ENCODE measurements at places on chromosomes 7 and 10.

DNA sequence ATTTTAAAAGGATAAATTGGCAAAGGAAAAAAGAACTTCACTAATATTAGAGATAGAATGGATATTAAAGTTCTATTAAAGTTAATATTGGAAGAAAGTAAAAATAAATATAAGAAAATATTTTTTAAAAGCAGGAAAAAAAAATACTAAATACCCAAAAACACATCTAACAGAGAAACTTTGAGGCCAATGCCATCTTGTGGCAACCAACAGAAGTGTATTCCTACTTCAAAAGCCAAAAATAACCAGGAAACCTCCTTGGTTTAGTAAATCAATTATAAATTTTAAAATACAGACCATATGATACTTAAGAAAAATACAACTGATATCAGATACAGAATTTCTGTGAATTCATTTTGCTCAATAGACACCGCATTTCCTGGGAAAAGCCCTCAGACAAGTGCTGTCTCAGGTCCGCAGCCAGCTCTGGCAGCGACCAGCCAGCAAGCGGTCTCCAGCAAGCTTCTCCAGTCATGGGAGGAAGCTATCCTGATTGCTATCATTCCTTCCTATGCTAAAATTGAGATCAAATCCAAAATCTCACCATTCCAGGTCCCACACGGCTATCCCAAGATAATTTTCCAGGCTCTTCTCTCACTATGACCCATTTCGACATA lies 65.3 kb downstream of the LMBR1 start:
- no peak for DNase-seq

GRCh38 chr7:6531492-6532279 lies 19.6 kb downstream of the GRID2IP start:
- DNase-seq = no peak

DNA sequence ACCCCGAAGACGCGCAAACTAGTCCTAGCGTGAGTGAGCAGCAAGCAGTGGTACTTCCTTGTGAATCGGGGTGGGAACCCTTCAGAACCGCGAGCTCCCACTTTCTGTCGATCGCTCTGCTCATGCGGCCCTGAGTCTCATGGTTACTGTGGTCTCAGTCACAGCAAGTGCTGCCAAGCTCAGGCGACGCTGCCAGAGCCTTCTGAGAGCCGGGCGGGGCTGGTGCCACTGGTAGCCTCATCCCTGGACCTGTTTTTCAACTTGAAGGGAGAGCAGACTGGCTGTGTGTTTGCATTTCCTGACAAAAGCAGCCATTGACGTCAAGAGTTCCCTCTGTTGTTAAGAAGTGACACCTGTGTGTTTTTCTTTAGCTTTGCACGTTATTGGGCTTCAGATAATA lies 32.9 kb upstream of the BHLHA15 start:
- DNase-seq = no peak

DNA sequence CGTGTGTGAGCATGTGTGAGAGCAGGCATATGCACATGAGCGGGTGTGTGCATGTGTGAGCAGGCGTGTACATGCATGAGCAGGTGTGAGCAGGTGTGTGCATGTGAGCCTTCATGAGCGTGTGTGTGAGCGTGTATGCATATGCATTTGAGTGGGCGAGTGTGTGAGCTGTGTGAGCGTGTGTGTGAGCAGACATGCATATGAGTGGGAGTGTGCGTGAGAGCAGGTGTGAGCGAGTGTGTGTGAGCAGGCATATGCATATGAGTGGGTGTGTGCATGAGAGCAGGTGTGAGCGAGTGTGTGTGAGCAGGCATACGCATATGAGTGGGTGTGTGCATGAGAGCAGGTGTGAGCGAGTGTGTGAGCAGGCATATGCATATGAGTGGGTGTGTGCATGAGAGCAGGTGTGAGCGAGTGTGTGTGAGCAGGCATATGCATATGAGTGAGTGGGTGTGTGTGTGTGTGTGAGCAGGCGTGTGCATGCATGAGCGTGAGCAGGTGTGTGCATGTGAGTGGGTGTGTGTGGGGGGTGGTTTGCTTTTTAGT lies 30.7 kb downstream of the NKX6-2 start:
- DNase-seq = no peak

- DNase-seq = no peak
Measured at GRCh38 chr7:54543051-54543488, 895 bp downstream of the VSTM2A start.

DNA sequence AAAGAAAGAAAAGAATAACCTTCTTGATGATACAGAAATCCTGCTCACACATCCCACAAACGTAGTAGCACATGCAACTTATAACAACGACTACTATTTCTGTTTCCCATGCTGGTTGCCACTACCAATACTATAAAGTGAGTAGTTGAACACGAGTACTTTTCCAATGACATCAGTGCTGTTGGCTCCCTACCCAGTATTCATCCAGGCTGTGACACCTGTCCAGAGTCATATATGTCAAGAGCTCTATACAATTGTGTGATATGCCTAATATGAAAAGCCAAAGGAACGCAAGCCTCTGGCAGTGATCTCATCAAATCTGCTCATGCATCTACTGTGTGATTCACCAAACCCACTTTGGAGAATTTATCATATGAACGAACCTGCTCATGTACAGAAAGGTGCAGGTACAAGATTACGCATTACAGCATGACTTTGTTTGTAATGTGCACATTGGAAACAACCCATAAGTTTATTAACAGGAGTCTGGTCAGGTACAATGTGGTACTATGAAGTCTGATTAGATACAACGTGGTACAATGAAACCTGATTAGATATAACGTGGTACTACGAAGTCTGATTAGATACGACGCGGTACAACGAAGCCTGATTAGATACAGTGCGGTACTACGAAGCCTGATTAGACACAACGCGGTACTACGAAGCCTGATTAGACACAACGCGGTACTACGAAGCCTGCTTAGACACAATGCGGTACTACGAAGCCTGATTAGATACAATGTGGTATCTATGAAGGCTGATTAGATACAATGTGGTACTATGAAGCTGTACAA lies 5.8 kb upstream of the ITIH5 start:
- no peak for DNase-seq

- DNase-seq = no peak
Measured at GRCh38 chr7:112421666-112422486, 28.4 kb upstream of the IFRD1 start.

DNA sequence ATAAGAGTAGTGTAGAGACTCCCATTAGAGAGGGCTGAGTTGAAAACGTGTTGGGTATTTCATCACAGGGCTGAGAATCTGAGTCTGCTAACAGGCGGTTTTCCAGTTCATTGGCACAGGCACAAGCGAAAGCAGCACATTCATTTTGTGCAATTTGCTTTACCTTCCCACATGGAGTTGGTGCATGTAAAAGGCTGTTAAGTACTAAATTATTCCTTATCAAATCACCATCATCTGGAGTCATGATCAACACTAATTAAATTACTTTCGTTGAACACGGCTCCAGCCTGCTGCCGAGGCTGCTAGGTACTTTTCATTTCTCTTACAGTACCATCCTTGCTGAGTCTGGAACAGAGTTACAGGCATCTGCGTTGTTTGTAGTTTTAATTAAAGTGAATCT lies 43.8 kb downstream of the ETV1 start:
- no peak for DNase-seq

GRCh38 chr7:1741751-1742554 lies 71.9 kb downstream of the ELFN1 start:
- no peak for DNase-seq

GRCh38 chr7:32616625-32617024 lies 121.3 kb downstream of the AVL9 start:
- DNase-seq = no peak

GRCh38 chr10:72223743-72224101 lies 7.6 kb upstream of the ASCC1 start:
- no peak for DNase-seq

DNA sequence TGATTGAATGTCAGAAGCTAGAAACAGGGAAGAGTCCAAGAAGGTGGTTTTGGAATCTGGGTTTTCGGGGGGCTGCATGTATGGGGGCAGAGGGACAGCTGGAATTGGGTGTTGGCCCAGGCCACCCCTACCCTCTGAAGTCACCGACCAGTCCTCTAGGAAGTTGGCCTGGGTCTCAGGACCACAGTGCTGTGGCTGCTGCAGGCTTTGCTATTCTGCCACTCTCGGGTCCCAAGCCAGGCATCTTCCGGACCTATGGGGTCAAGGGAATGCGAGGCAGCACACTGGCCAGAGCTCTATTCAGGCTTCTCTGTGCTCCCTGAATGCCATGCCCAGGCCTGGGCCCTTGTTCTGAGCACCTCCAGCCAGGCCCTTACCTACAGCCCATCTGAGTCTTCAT lies 13.2 kb downstream of the FGF8 start:
- no peak for DNase-seq

DNA sequence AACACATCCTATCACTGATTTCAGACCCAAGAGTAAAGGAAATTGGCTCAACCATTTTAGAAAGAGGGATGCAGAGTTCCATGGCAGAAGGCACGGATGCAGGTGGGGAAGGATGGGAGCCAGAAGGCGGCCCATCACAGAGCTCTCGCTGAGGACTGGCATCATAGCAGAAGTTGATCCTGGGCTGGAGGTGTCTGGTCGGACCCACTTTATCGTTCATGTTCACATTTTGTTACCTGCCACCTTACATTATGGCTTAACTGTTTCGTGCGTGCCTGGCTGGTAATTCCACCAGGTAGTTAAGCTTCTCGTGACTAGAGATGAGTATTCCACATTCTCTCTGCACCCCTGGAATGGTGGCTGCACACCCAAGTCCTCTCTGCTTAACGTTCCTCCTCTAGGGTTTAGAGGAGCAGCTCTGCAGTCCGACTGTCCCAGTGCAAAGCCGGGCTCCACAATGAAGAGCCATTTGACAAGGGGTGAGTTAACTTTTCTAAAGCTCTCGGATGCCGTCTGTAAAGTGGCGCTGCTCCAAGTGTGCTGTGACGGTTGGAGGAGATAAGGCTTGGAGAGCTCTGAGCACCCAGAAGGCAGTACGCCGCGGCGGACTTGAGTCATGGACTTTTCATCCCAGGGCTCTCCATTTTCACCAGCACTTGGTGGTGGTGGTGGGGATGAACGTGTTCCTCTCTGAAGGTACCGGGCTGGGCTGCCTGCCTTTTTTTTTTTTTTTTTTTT lies 157.1 kb upstream of the SHH start:
- no peak for DNase-seq

DNA sequence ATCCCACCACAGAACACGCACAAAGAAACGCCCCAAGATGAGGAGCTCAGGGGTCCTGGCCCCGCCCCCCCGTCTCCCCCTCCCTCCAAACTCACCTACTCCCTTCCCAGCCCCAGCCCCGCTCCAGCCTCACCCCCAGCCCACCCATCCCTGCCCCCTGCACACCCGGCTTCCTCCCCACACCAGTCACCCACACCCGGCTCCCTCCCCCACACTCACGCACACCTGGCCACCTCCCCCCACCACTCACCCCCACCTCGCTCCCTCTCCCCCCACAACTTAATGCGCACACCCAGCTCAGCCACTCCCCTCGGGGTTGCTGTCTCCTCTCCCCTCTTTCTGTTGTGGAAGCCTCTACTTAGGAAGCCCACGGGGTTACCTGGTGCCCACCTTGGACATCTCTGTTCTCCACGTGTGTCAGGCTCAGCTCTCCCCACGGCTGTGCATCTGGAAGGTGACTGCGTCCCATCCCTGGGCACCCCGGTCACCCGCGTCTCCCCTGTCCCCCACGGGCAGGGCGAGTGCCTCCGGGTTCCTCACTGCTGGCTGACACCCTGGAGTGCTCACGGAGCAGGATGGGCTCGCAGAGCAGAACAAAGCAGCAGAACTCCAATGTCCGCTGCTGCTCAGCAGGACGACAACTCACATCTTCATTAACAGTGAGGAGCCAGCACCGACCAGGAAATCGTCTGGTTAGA lies 166.8 kb downstream of the USP6NL start:
- no peak for DNase-seq

DNA sequence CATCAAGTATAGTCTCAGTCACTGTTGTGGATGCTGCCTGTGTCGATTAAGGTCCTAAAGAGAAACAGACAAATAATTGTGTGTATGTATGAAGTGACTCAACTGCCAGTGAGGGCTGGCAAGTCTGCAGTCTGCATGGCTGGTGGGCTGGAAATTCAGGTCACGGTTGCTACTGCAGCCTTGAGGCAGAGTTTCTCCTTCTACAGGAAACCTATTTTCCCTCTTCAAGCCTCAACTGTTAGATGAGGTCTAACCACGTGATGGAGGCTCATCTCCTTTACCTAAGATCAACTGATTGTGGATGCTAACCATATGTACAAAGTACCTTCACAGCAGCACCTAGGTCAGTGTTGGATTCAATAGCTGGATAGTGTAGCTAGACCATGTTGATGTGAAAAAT lies 29.9 kb downstream of the MBL2 start:
- no peak for DNase-seq
